T-helper 1 cell (primary cell): ENCODE measurements at places on chromosomes 12 and 14.

DNA sequence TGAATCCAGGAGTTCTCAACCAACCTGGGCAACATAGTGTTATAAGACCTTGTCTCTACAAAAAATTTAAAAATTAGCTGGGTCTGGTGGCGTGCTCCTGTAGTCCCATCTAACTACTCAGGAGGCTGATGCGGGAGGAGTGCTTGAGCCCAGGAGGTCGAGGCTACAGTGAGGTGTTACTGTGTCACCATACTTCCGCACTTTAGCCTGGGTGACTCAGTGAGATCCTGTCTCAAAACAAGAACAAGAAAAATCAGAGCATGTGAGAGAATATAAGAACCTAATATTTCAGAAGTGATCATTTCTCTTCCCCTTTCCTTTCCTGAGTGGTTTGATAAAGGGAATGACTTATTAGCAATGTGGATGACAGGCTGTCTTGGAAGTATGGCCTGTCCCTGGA lies 9.5 kb downstream of the TRAF3 start:
- DNase-seq = no peak

DNA sequence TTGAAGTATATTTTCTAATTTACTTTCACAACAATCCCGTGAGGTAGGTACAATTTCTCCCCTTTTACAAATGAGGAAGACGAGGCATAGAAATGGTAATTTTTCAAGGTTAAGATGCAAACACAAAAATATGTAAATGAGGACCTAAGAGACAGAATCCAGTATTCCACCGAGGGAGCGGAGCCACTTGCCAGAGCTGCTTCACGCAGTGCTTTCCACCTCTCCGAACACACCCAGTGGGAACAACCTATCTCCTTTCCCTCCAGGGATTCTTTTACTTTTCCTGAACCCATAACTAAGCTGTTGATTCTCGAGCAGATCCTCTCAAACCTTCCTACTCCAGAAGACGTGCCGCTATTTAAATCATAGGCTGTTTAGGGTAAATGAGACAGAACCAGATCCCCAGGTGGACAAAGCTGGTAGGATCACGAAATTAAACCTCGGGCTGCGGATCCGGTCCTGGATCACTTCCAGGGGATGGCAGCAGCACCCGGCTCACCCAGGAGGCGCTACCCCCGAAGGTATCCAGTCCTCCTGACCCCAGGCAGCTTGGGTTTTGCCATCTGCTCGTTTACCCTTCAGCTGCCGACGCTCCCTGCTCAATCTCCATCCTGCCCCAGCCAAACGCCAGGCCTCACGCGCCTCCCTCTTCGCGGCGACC lies 1.5 kb downstream of the DDHD1 start:
- DNase-seq = no peak

DNA sequence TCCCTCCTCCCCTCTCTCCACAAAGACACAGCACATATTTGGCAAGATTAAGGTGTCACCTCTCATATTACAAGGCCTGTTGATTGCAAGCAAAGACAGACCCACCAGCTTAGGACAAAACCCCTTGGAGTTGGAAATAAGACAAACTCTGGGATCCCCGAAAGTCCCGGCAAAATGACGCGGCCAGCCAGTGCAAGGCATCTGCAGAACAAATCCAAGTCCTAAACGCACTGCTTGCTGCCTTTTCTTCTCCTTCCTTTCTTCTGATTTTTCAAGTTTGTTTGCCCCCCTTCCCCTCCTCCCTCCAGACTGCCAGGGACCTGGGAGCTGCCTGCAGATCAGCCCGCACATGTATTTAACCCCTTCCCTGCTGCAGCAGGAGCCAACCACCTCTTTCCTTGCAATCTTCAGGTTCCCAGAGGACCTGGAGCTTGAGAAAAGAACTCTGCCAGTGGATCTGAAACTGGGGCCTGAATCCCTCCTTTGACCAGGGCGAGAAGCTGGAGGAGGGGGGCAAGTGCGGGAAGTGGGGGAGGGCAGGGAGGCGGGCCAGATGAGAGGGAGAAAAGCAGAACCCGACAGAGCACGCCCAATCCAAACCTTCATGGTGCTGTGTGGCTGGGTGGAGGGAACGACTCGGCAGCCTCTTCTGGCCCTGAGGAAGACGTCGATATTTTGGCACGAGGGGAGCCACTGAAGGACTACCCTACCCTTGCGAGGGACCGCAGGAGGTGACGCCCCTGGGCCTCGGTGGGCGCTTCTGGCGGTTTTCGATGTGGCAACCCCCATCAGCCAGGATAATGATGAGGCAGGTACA lies 2.0 kb upstream of the NTF3 start:
- DNase-seq = no peak

DNA sequence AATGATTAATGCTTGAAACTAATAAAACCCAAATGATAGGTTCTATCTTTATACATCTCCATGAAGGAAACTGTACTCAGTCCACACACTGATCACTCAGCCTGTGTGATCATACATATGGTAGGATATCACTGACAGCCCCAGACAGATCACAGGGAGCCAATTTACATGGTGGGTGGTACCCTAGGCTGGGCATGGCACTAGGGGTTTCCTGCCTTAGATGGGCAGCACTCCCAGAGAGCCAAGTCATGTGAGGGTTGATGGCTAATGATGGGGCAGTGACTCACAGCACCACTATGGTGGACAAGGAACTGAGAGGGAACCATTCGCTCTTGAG lies 89.6 kb upstream of the PTPRR start:
- no peak for DNase-seq

- no peak for DNase-seq
Measured at GRCh38 chr14:81042438-81042837, 87.0 kb downstream of the TSHR start.

- DNase-seq = no peak
Measured at GRCh38 chr12:120468821-120469449, 613 bp downstream of the SRSF9 start.

DNA sequence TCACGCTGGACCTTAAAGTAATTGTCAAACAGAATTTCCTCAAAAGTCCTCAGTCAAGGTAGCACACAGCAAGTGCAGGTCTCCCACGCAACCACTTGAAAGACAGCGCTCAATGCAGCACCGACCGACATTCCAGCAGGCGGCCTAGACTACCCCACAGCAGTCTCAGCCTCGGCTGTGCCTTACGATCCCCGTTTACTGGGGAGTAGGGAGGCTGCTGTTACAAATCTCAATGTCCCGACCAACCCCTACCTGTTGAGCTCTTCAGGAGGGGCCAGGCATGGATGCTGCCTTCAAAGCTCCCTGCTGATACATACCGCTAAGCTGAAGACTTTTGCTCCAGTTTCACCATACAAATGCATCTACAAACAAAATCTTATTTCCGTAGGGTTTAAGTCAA lies 21.8 kb downstream of the VPS37B start:
- no peak for DNase-seq

- no peak for DNase-seq
Measured at GRCh38 chr14:52067873-52068614, 815 bp downstream of the NID2 start.

- no peak for DNase-seq
Measured at GRCh38 chr14:77180726-77181602, 634 bp upstream of the TMEM63C start.

DNA sequence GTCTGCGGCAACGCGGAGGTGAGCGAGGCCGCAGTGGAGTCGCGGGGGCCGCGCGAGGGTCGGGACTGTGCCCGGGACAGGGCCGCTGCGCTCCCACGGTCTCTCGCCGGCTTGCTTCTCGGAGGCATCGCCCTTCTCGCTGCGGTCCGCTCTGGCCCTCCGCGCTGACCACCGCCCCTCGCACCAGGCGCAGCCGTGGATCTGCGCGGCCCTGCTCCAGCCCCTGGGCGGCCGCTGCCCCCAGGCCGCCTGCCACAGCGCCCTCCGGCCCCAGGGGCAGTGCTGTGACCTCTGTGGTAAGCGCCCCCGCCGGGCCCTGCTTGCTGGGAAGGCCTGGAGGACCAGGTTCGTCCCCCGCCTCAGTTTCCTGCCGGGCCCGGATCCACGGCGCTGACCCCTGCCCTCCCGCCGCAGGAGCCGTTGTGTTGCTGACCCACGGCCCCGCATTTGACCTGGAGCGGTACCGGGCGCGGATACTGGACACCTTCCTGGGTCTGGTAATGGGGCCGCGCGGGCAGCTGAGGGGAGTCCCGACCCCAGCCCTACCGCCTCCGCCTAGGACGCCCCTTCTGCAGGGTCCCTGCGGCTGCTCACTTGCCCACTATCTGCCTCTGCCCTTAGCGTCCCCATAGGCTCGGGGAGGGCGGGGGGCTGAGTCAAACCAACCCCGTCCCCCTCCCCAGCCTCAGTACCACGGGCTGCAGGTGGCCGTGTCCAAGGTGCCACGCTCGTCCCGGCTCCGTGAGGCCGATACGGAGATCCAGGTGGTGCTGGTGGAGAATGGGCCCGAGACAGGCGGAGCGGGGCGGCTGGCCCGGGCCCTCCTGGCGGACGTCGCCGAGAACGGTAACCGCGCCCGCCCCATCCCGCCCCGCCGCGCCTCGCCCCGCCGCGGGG lies 7.0 kb downstream of the AMN start:
- DNase-seq = no peak

GRCh38 chr12:4630262-4630661 lies 18.6 kb downstream of the AKAP3 start:
- DNase-seq = no peak

- DNase-seq = no peak
Measured at GRCh38 chr12:46916796-46917419, 91.1 kb upstream of the SLC38A4 start.

- DNase-seq = no peak
Measured at GRCh38 chr12:62215506-62215905, 44.7 kb upstream of the USP15 start.

GRCh38 chr14:21440859-21441258 lies 15.1 kb downstream of the CHD8 start:
- DNase-seq = no peak

- DNase-seq = no peak
Measured at GRCh38 chr14:77184396-77185092, 2.9 kb downstream of the TMEM63C start.

DNA sequence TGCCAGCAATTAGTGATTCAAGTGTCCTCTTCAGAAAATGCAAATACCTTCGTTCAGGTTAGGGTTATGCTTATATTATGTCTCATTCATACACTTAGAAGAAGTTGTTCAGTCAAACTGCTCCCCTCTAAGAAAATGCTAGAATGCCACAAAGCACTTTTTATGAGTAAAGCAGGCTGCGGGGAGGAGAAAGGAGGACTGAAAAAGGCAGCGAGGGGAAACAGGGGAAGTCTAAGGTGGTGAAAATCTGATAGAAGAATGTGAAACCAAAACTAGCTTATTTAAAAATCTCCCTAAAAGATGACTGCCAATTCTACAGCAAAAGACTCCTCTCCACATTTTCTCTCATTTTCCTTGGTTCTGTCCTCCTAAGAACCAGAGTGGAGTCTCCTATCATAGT lies 70.1 kb downstream of the PRKD1 start:
- DNase-seq = no peak

DNA sequence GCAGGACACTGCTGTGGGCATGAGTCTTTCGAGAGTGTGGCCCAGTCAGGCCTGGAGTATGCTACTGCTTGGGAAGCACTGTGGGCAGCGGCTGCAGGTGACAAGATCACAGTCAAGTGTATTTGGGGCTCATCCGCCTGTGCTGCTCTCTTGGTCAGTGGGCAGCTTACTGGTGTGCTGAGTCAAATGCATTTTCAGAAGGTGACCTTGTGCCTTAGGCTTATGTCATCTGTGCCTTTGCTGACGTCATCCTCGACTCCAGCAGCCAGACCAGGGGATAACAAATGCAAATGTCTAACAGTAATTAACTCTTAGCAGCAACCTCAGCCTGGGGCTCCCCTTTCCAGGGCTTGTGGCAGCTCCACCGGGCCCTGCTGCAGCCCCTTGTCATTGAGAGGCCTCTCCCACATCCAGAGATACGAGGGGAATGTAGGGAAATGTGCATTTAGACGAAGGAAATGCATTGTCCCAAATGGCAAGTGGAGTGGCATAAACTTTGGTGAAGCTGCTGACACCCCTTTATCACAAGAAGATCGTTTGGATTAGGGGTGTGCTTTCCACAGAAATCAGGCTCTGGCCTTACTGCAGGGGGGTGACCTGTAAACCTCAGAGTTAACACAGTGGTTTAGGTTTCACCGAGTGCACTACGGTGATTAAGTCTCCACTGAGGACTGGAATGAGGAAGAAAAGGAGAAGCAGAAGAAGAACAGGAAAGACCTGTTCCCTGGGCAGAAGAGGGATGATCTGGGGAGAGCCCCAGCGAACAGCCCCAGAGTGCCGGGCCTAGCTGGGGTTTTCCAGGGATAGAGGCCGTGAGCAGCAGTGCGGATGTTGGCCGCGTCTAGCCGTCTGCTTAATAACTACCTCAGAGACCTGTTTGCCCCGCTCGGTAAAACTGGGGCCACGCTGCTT lies 39.7 kb downstream of the PSMA6 start:
- DNase-seq = no peak

DNA sequence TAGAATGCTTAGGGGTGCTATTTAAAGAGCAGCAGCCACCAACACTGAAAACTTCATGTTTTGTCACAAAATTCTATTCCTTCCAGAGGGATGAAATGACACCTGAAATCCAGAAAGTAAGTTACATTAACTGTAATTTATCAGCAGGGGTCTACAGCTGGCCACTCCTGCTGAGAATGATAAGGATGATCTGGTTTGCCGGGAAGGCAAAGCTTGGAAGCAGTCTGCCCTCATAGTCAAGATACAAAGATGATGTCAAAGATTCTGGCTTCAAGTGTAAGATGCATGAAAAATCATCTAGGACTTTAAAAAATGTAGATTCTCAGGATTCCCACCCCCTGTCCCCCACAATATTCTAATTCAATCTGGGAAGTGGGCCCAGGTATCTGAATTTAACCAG lies 58.4 kb downstream of the DCAF5 start:
- no peak for DNase-seq

DNA sequence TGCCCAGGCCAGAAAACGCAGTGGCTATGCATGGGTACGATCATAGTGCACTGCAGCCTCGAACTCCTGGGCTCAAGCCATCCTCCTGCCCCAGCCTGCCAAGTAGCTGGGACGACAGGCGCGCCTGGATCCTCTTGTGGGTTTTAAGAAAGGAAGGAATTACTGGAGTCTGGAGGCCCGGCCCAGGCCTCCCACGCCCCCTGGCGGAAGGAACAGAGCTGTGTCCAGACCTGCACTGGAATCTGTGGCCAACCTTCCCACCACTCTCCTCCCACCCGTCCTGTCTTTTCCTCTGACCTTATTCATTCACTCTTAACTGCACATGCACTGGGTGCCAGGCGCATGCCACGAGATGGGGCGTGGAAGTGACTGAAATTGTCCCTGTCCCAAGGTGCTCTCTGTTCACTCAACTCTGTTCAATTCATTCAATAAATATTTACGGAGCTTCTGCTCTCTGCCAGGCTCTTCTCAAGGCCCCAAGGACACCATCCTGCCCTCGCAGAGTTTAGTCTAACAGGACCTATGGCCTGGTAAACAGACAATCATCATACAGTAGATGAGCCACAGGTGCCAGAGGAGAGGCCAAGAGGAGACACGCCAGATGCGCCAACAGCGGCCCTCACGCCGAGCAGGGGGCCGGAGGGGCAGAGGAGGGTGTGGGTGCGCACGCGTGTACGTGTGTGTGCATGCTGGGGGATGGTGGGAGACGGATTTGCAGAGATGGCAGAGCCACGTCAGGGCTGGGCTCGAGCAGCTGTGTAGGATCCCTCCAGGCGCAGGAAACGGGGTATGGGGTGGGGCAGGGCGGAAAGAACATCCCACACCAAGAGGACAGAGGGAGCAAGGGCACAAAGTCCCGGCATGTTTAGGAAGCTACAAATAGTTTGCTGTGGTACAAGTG lies 13.7 kb upstream of the TMEM106C start:
- DNase-seq = no peak
